ENCODE measurements at places on chromosomes 16 and 17. TPM values are rescaled to one million over a fixed set of nuclear protein-coding genes. Genes with fewer than 3 reads are reported as not detected.

RPRML gene
- not detected for total RNA-seq

RAP1GAP2 gene
- 5.1 TPM for total RNA-seq

TEKT1 gene
- total RNA-seq = not detected

SLC12A4 gene
- total RNA-seq = 44.6 TPM

IL34 gene
- total RNA-seq = 3.1 TPM

TMEM114 gene
- not detected for total RNA-seq

CD79B gene
- 0.70 TPM for total RNA-seq

MEIOB gene
- total RNA-seq = 0.10 TPM

PRR15L gene
- total RNA-seq = not detected

PRR29 gene
- total RNA-seq = 2.0 TPM

MT4 gene
- not detected for total RNA-seq

All from glomerular endothelial cell (primary cell).